BJ (cell line): ENCODE measurements at places on chromosomes 16 and 17.

GRCh38 chr17:81713004-81713555 is 996 bp downstream of the SLC25A10 start:
- DNase-seq = no peak

DNA sequence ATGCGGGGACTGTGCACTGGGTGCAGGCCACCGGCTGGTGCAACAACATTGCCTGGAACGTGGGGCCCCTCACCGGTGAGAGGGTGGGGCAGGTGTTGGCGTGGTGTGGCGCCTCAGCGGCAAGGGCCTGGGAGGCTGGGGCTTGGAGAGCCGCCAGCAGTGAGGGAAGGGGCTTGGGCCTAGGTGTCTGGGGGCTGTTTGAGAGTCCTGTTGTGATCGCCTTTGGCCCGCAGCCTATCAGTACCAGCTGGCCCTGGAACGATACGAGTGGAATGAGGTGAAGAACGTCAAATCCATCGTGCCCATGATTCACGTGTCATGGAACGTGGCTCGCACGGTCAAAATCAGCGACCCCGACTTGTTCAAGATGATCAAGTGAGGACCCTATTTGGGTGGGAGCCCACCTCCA is 2.6 kb upstream of the TMEM88 start:
- DNase-seq = no peak

- DNase-seq = no peak
These were observed 163.5 kb downstream of the IRF8 start for GRCh38 chr16:86062271-86062965.

DNA sequence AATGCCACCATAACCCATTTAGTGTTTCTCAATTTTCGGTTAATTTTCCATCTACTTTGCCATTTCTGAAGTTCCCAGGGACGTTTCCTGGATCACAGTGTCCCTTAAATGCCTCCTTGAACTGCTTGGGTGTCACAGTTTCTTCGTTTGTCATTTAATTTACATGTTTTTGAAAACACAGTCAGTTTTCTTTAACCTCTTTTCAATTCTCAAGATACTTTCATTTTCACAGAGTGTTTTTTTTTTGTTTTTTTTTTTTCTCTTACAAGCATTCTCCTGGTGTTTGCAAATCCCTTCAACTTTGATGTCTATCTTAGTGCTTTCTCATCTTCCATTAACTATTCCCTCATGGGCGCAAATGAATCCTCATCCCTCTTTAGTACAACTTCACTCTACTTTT is 283.7 kb downstream of the GRIN2A start:
- DNase-seq = no peak
